GM03348 (cell line): ENCODE measurements at places on chromosomes 7 and 10.

DNA sequence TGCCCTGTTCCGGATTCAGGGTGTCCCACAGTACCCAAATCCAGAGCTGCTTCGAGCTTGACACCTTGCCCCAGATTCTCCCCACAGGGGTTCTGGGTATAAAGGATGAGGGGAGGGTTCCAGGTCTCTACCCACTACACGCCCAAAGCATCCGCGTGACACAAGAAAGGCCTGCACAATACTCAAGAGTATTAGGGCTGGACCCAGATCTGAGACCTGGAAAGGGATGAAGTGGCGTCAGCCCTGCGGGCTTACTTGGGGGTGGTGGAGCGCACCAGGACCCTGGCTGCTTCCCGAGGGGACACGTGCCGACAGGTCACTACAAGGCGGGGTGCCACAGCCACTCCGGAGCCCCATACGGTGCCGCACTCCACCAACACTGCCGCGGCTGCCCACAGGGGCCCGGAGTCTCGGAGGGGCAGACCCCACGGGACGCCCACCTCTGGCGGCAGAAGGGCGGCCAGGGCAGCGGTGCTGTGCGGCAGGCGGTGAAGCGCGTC, 1.3 kb downstream of the TYSND1 start:
- no peak for DNase-seq

GRCh38 chr10:78787125-78787524, 281.6 kb upstream of the ZMIZ1 start:
- no peak for DNase-seq

DNA sequence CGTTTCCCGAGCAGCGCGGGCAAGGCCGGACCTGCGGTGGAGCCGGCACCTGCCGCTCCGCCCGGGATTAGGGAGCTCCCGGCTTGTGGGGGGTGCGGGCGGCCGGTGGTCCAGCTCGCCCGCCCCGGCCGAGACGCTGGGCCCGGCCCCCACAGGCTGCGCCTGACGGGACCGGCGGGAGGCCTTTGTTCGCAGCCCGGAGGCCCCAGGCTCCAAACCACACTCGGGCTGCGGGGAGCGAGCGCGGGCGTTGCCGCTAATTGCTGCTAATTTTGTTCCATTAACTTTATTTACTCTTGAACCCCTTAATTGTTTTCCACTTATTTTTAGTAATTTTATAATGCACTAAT, 9.6 kb downstream of the UNCX start:
- DNase-seq = no peak

DNA sequence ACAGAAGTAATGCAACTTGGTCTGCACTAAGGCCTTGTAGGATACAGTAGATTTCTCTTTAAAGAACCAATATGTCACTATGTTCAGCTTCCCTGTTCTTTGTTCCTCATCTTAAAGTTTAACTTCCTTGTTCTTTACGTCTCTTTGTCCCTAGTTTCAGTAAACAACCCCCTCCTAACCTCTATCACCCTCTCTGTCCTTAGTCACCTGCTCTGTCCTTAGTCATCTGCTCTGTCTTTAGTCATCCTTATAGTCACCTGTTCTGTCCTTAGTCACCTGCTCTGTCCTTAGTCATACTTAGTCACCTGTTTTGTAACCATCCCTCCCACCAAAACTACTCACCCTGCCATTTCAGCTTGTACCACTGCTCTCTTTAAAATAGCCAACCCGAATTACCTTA, 144.6 kb upstream of the TMEM106B start:
- DNase-seq = no peak

DNA sequence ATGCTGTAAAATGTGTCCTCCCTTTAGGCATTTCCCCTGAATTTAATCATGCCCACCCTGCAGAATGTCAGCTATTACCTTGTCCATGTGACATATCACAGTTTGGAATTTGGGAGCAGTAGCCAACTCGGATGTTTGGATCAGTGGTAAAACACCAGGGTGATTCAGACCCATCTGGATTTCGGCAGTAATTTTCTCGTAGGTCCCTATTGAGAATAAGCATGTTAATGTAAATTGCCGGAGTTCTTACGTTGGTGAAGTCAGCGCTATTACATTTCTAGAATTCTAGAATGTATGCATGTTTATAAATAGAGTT, 44.1 kb downstream of the HGF start:
- peak; percentile 77 for DNase-seq

DNA sequence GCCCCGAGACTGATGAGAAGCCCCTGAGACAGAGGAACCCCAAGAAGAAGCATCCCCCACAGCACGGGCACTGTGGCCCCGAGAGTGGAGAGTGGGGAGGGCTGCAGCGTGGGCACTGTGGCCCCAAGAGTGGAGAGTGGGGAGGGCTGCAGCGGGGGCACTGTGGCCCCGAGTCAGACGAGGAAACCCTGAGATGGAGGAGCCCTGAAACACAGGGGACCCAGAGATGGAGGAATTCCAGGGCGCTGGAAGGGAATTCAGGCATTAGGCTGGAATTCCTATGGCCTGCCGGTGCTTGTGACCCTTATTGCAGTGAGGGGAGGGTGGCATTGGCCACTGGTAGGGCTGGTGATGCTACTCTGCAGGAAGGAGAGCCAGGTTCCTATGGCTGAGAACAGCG, 168.6 kb upstream of the SHH start:
- DNase-seq = no peak

- no peak for DNase-seq
These were observed 234.9 kb upstream of the PPP1R3A start for GRCh38 chr7:114153700-114154099.

DNA sequence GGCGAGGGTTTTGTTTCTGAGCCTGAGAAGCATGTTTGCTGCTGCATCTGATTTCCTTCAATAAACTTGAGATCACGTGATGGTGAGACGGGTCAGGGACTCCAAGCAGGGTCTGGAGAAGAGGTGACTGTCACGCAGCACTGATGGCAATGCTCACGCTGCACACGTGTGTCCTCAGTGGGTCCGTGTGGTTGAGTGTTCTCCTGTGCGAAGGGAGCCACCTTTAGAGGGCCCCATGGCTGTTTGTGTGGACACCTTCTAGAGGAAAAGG, 100.4 kb downstream of the WDR37 start:
- DNase-seq = no peak
